ENCODE measurements at places on chromosomes 16 and 17.

DNA sequence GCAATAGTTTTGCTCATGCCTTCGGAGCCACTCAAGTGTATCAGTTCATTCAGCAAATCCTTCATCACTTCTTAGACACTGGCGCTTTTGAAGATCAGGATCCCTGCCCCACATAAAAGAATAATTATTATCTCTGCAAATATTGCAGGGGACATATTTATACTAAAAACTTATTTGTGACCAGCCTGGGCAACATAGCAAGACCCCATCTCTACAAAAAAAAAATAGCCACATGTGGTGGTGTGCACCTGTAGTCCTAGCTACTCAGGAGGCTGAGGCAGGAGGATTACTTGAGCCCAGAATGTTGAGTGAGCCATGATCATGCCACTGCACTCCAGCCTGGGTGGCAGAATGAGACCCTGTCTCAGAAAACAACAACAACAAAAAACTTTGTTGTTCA lies 1.7 kb upstream of the APPBP2 start:
- H3K27ac ChIP-seq = no peak overlapping the region
- H3K4me3 ChIP-seq = no peak overlapping the region
- H3K36me3 ChIP-seq = no peaks in the 10 kb centered on the region
- H3K4me1 ChIP-seq = no peaks in the 10 kb centered on the region

DNA sequence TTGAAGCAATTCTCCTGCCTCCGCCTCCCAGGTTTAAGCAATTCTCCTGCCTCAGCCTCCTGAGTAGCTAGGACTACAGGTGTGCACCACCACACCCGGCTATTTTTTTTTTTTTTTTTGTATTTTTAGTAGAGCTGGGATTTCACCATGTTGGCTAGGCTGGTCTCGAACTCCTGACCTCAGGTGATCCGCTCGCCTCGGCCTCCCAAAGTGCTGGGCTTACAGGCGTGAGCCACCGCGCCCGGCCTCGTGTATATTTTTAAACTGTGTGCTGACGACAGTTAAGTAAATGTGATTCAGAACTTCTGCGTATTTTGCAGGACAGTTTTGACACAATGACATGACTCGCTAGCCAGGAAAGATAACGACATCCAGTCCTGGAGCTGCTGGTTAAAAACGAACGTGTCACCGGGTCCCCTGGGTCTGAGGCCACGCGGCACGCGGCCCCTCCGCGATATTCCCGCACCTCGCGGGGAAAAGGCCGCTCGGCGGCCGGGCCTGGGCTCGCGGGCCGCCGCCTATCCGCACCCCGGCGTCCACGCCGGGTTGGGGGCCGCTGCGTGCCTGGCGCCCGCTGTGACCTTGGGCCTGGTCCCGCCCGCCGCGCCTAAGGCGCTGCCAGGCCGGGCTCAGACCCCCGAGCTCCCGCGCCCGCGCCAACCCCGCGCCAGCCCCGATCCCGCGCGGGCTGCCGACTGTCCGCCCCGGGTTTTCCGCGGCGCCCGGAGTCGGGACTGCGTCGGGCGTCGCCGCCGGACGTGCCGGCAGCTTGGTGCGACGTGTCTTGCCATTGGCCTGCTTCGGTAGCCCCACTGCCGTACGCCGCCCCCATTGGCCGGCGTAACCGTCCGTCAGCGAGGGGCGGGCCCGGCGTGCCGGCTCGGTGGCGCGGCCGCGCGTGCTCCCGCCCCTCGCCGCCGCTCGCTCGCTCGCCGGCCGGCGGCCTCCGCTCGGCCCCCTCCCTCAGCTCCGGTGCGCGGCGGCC lies at the start of gene FOXK2:
TSS of gene FOXK2 (plus strand) at position 907 of the 985 bp plus-strand sequence. CDS start 157 bp downstream, outside the sequence.
- peak within 1 kb of the TSS; percentile 70 for H3K4me3 ChIP-seq
- H3K27me3 ChIP-seq = no peaks in the 10 kb centered on the region
- H3K4me1 ChIP-seq = no peaks in the 10 kb centered on the region
- no peaks in the 10 kb centered on the region for H3K36me3 ChIP-seq

DNA sequence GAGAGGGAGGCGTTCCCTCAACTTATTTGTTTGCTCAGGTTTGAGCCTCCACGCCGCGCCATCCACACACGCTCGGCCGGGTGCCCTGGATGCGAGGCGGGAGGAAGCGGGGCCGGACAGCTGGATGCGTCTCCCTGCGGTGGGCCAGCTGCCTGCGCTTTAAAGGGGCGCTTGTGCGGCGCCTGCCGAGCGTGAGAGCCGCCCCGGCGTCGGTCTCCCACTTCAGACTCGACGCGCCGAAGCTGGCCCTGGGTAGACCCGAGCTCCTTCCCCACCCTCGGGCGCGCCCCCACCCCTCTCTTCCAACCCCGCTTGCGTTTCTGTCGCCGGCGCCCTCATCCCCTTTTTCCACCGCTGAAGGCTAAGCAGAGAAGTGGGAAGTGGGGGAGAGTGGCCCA lies 527 bp upstream of the CHAD start:
- no peaks in the 10 kb centered on the region for H3K4me1 ChIP-seq
- no peaks in the 10 kb centered on the region for H3K27me3 ChIP-seq
- H3K36me3 ChIP-seq = no peaks in the 10 kb centered on the region
- no peak overlapping the region for H3K27ac ChIP-seq
- H3K4me3 ChIP-seq = no peak overlapping the region

DNA sequence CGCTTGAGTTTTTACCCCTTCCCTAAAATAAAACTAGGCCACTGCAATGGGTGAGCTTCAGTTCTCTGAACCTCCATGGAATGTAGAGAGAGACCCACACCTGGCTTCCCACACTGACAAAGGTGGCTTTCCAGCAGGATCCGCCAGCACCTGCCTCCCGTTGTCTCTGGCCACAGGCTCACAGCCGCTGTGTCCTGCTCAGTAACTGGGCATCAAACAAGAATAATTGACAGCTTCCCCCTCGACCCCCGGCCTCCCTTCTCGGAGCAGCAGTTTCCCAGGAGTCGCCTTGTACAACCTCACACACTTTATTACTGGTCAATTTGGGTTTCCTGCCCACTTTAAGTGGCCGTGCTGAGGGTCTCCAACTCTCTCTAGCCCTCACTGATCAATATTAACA lies 586.1 kb upstream of the PSMD7 start:
- H3K27ac ChIP-seq = no peak overlapping the region
- no peaks in the 10 kb centered on the region for H3K27me3 ChIP-seq
- no peaks in the 10 kb centered on the region for H3K36me3 ChIP-seq
- no peak for DNase-seq
- no peaks in the 10 kb centered on the region for H3K4me1 ChIP-seq

DNA sequence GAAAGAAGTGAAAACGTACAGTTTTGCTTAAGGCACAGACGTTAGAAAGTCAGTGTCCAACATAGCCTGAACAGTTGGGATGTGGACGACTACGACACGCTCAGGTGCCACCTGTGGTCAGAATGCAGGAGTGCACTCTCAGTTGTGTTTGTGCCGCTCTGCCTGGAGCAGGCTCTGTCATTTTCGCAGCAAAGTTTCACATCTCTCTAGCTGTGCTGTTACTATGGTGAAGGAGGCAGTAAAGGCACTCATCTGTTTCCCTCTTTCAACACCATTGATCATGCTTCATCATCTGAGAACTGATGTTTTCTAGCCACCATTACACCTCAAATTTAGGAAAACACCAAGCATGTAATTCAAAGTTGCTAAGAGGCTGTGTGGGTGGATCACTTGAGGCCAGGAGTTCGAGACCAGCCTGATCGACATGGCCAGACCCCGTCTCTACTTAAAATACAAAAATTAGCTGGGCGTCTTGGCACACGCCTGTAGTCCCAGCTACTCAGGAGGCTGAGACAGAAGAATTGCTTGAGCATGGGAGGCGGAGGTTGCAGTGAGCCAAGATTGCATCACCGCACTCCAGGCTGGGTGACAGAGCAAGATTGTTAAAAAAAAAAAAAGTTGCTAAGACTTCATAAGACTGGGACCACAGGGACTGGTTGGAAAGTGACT lies 44.9 kb upstream of the DNAJA2 start:
- H3K27ac ChIP-seq = no peak overlapping the region
- no peaks in the 10 kb centered on the region for H3K36me3 ChIP-seq
- no peaks in the 10 kb centered on the region for H3K27me3 ChIP-seq
- H3K4me1 ChIP-seq = no peaks in the 10 kb centered on the region
- DNase-seq = peak; percentile 64
- no peak overlapping the region for H3K4me3 ChIP-seq

GRCh38 chr17:28368306-28368831 lies 1.7 kb downstream of the VTN start:
- H3K36me3 ChIP-seq = no peaks in the 10 kb centered on the region
- H3K4me1 ChIP-seq = peaks cover 4% of the 10 kb centered on the region
- no peak for DNase-seq
- H3K27me3 ChIP-seq = peaks cover 9% of the 10 kb centered on the region
- H3K4me3 ChIP-seq = no peak overlapping the region

DNA sequence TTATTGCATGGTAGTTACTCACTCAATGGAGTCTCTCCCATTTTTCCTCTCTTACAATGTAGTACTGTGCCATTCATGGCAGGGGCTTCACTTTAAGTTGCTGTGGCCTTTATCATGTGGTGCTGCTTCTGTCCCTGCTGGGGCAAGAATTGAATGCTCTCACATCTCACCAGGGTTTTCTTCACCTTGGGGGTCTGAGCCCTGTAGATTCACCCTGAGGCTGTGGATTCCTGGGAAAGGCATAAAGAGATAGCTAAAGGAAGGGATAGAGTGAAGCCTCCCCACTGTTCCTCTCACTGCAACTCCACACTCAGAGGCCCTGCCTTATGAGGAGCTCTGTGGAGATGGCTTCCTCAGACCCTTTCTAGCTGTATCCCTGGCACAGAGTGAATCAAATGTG lies 178.5 kb upstream of the GOT2 start:
- no peak overlapping the region for H3K27ac ChIP-seq
- DNase-seq = peak; percentile 83
- H3K4me3 ChIP-seq = no peak overlapping the region
- peaks cover 2% of the 10 kb centered on the region for H3K4me1 ChIP-seq
- H3K27me3 ChIP-seq = no peaks in the 10 kb centered on the region

- H3K27ac ChIP-seq = no peak overlapping the region
- no peaks in the 10 kb centered on the region for H3K27me3 ChIP-seq
- no peaks in the 10 kb centered on the region for H3K36me3 ChIP-seq
- no peak overlapping the region for H3K4me3 ChIP-seq
- DNase-seq = peak; percentile 88
- H3K4me1 ChIP-seq = peaks cover 6% of the 10 kb centered on the region
These were observed 64.5 kb upstream of the RBFOX1 start for GRCh38 chr16:7268182-7268581.

GRCh38 chr17:43769426-43769825 lies 9.4 kb downstream of the DUSP3 start:
- H3K36me3 ChIP-seq = peaks cover 2% of the 10 kb centered on the region
- no peak overlapping the region for H3K27ac ChIP-seq
- no peak for DNase-seq

- no peak overlapping the region for H3K27ac ChIP-seq
- peak; percentile 92 for DNase-seq
- H3K4me1 ChIP-seq = no peaks in the 10 kb centered on the region
- H3K4me3 ChIP-seq = no peak overlapping the region
These were observed 65.3 kb upstream of the NUDT7 start for GRCh38 chr16:77657016-77657415.

GRCh38 chr17:9537177-9537776 lies 38.3 kb downstream of the STX8 start:
- peak; percentile 81 for DNase-seq
- H3K27me3 ChIP-seq = no peaks in the 10 kb centered on the region
- peaks cover 4% of the 10 kb centered on the region for H3K4me1 ChIP-seq

GRCh38 chr16:85991856-85992255 lies 92.9 kb downstream of the IRF8 start:
- no peaks in the 10 kb centered on the region for H3K27me3 ChIP-seq
- no peak overlapping the region for H3K27ac ChIP-seq
- no peak overlapping the region for H3K4me3 ChIP-seq
- no peak for DNase-seq
- H3K36me3 ChIP-seq = no peaks in the 10 kb centered on the region
- no peaks in the 10 kb centered on the region for H3K4me1 ChIP-seq

DNA sequence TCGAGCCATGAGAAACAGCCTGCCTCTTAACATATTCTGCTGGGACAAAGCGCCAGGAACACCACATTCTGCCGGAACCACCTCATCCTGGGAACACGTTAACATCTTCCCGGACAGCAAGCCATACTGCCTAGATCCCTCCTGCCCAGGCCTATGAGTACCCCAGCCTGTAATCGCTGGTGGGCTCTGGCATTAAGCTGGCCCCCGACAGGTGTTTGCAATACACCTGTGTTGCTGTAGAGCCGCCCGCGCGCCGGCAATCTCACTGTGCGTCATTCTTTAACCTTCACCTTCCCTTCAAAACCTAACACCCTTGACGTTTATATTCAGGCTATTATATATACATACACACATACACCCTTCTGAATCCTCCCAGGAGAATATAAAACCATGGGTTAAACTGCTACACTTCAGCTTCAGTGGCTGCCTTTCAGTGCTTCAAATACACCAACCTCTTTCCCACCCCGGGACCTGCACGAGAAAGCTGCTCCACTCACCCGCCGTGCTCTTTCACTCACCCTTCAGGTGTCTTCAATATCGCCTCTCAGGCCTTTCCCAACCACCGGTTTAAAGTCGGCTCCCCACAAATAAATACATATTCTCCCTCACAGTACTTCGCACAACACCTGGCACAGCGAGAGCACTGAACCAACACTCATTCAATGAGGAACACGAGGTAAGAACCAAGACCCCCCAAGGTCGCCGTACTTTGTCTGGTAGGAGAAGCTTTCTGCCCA lies 1.0 kb upstream of the ENDOV start:
- no peak overlapping the region for H3K4me3 ChIP-seq
- peaks cover 2% of the 10 kb centered on the region for H3K4me1 ChIP-seq
- DNase-seq = no peak
- H3K27me3 ChIP-seq = peaks cover 7% of the 10 kb centered on the region
- no peaks in the 10 kb centered on the region for H3K36me3 ChIP-seq

- H3K27ac ChIP-seq = no peak overlapping the region
- no peaks in the 10 kb centered on the region for H3K27me3 ChIP-seq
These were observed 48.5 kb upstream of the TMEM132E start for GRCh38 chr17:34530918-34531317.

- no peaks in the 10 kb centered on the region for H3K27me3 ChIP-seq
- no peaks in the 10 kb centered on the region for H3K36me3 ChIP-seq
- H3K4me1 ChIP-seq = peaks cover 1% of the 10 kb centered on the region
- DNase-seq = peak; percentile 92
- H3K27ac ChIP-seq = no peak overlapping the region
These were observed 60.4 kb downstream of the SLFN11 start for GRCh38 chr17:35312790-35313711.

DNA sequence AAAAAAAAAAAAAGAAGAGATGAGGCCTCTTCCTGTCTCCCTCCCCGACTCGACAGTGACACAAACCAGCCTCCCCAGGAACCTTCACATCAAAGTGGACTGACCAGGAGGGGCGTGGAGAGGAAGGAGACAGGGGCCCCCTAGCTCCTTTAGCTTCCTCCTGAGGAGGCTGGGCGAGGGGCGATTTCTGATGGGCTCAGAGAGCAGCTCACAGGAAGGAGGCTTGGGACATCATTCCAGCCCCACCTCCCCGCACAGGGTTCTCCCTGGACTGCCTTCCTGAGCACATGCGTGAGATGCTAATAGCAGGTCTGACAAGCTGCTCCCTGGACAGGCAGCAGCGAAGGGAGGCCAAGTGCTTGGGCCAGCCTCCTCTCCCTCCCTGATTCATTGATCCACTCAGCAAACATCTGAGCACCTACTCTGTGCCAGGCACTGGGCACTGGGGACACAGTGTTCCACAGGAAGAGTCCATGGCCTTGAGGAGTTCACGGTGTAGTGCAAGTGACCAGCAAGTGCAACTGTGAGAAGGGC lies 14.4 kb upstream of the DOK4 start:
- no peak overlapping the region for H3K27ac ChIP-seq
- H3K36me3 ChIP-seq = no peaks in the 10 kb centered on the region
- peak; percentile 67 for DNase-seq
- H3K4me1 ChIP-seq = peaks cover 3% of the 10 kb centered on the region
- no peaks in the 10 kb centered on the region for H3K27me3 ChIP-seq
